ENCODE measurements at places on chromosomes 1 and 21.
A peak's percentile ranks its signal among the peaks of the same experiment; 100 is the strongest.

GRCh38 chr1:41513383-41513735, 28.9 kb upstream of the EDN2 start:
- no peak overlapping the region for H3K27ac ChIP-seq
- no peak for DNase-seq
- H3K4me3 ChIP-seq = no peak overlapping the region

GRCh38 chr1:22646384-22646783, 3.0 kb downstream of the C1QC start:
- H3K27me3 ChIP-seq = no peaks in the 10 kb centered on the region
- no peak for DNase-seq
- H3K4me3 ChIP-seq = no peak overlapping the region
- no peaks in the 10 kb centered on the region for H3K36me3 ChIP-seq

- no peaks in the 10 kb centered on the region for H3K4me1 ChIP-seq
- no peak for DNase-seq
- H3K27ac ChIP-seq = no peak overlapping the region
- no peak overlapping the region for H3K4me3 ChIP-seq
- no peaks in the 10 kb centered on the region for H3K27me3 ChIP-seq
Measured at GRCh38 chr1:97092824-97093223, 371.2 kb downstream of the PTBP2 start.

- H3K27me3 ChIP-seq = no peaks in the 10 kb centered on the region
- no peak overlapping the region for H3K4me3 ChIP-seq
- DNase-seq = no peak
- H3K27ac ChIP-seq = no peak overlapping the region
Measured at GRCh38 chr1:159960721-159961381, 6.8 kb upstream of the SLAMF9 start.

DNA sequence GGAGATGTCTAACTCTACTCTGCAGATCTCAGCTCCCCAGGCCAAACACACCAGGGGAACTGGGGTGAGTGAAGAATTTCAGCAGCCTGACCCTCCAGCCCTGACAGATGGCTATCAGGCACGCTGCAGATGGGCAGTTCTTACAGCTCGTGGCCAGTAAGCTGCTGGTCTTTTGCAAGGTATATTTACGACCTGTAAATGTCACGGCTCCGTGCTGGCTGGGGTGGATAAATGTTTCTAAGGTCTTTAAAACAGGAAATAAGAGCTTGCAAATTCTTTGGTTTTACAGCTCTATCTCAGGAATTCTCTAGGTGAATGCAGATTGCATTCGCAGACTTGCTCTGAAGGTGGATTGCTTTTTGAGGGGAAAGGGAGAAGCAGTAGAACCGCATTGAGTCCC, 10.1 kb downstream of the DOP1B start:
- H3K4me1 ChIP-seq = peaks cover 16% of the 10 kb centered on the region
- H3K4me3 ChIP-seq = no peak overlapping the region
- H3K27me3 ChIP-seq = no peaks in the 10 kb centered on the region
- no peaks in the 10 kb centered on the region for H3K36me3 ChIP-seq
- DNase-seq = no peak

DNA sequence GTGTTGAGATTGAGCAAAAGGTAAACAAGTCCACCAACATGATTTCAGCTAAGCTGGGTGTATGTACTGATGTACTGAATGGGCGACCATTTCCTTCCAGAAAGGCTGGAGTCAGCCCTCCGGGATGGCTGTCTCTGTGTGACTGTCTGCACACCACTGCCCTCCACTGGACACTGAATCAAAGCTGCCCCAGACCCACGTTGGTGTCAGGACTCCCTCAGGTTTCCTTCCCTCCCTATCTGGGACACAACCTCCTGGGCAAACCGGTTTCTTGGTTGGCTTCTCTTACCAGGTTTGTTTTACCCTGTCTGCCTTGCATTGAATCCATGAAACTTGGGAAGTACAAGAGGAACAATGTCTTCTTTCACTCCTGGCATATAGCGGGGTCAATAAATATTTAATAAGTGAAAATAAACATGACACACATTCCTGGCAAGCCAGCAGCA, 5.3 kb upstream of the SRP9 start:
- DNase-seq = peak; percentile 93
- H3K4me3 ChIP-seq = no peak overlapping the region
- peak overlapping the region; percentile 68 for H3K27ac ChIP-seq
- H3K36me3 ChIP-seq = no peaks in the 10 kb centered on the region

- DNase-seq = no peak
- no peaks in the 10 kb centered on the region for H3K4me1 ChIP-seq
- no peaks in the 10 kb centered on the region for H3K27me3 ChIP-seq
- no peaks in the 10 kb centered on the region for H3K36me3 ChIP-seq
- H3K27ac ChIP-seq = no peak overlapping the region
- no peak overlapping the region for H3K4me3 ChIP-seq
Measured at GRCh38 chr1:181326348-181326747, 157.0 kb upstream of the CACNA1E start.

DNA sequence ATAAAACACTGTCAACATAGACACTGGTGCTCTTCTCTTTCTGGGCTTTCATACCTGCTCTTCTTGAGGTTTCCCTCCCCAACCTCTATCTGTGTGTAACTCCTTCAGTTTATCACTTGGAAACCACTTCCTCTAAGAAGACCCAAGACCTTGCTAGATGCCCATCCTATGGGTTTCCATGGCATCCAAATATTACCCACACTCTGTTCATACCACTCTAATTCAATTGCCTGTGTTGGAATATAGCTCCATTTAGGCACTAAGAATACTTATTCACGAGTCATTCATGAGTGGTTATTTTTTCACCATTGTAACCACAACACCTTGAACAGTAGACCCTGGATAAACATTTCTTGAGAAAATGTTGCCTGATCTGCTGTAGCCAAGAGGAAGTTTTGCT, 231.1 kb upstream of the SGIP1 start:
- no peaks in the 10 kb centered on the region for H3K36me3 ChIP-seq
- no peak overlapping the region for H3K4me3 ChIP-seq
- H3K27me3 ChIP-seq = no peaks in the 10 kb centered on the region
- no peak for DNase-seq

DNA sequence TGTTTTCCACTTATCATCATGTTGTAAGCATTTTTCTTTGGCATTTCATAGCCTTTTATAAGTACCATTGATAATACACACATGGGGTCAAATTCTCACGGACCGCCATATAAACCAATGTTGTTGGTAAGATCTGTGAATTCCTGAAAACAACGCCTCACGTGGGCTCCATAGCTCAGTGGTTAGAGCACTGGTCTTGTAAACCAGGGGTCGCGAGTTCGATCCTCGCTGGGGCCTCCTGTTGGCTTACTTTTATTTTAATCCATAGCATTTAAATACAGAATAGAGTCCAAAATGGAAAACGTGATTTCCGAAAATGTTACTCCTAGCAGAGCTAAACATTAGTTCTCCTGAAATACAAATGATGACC, 83.1 kb downstream of the HHIPL2 start:
- peak overlapping the region; percentile 80 for H3K27ac ChIP-seq
- peaks cover 9% of the 10 kb centered on the region for H3K4me1 ChIP-seq
- no peaks in the 10 kb centered on the region for H3K27me3 ChIP-seq

- no peak for DNase-seq
- H3K27me3 ChIP-seq = no peaks in the 10 kb centered on the region
- peaks cover 9% of the 10 kb centered on the region for H3K36me3 ChIP-seq
- no peak overlapping the region for H3K4me3 ChIP-seq
- no peak overlapping the region for H3K27ac ChIP-seq
Measured at GRCh38 chr1:25484096-25484495, 53.4 kb downstream of the MACO1 start.

GRCh38 chr1:37143800-37144199, 109.5 kb upstream of the GRIK3 start:
- H3K4me1 ChIP-seq = no peaks in the 10 kb centered on the region
- H3K36me3 ChIP-seq = no peaks in the 10 kb centered on the region
- DNase-seq = no peak
- no peak overlapping the region for H3K4me3 ChIP-seq
- H3K27ac ChIP-seq = no peak overlapping the region
- no peaks in the 10 kb centered on the region for H3K27me3 ChIP-seq

DNA sequence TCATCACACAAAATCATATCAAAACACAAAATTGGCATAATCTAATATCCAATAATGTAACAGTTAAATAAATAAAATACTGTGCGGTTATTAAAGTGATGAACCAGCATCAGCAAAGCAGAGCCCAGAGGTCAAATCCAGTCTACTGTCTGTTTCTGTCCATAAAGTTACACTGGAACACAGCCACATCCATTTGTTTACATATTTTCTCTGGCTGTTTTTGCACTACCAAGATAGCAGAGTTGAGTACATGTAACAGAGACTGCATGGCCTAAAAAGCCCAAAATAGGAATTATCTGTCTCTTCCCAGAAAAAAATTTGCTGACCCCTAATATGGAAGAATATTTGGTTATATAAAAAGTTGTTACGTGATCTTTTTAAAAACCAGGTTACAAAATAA, 242.2 kb upstream of the DMRTA2 start:
- H3K4me3 ChIP-seq = no peak overlapping the region
- no peak for DNase-seq
- no peaks in the 10 kb centered on the region for H3K27me3 ChIP-seq
- H3K4me1 ChIP-seq = peaks cover 22% of the 10 kb centered on the region
- no peak overlapping the region for H3K27ac ChIP-seq
- H3K36me3 ChIP-seq = no peaks in the 10 kb centered on the region

GRCh38 chr1:179547021-179547535, 28.7 kb downstream of the NPHS2 start:
- H3K4me3 ChIP-seq = no peak overlapping the region
- H3K27ac ChIP-seq = no peak overlapping the region
- DNase-seq = no peak
- H3K27me3 ChIP-seq = no peaks in the 10 kb centered on the region

DNA sequence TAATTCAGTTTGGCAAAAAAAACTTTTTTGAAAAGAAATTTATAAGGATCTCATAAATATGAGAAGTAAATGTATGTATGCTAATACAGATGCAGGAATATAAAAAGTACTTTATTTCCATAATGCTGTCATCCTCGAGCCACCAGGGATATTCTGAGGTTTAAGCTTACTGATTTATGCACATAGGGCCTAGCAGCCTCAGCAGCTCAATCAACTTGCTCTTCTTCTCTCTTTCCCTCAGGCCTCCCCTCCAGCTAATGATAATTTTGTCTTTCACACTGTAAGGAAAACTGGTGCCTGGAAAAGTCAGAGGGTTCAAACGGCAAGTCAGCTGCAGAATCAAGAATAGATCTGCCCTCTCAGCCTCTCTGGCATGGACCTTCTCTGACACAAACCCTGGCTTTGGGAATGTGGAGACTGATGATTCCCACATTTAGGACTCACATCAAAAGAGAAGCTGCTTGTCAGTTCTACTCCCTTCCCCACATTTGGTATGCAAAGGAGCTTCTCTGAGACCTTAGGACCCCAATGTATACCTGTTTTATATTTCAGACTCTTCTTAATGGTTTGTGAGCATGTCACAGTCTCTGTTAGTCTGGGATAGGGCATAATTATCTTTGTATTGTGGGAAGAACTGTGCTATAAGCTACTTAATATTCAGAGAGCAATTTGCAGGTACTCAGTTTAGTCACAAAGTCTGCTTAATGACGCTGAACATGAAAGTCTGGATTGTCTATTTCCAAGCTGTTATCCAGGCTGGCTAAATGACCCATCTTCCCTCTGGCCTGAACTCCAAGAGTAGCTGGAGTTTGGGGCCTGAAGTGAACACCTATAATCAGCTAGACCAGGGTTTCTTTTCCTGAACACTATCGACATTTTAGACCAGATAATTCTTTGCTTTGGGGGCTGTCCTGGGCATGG, 52.1 kb upstream of the DIPK1A start:
- no peaks in the 10 kb centered on the region for H3K36me3 ChIP-seq

DNA sequence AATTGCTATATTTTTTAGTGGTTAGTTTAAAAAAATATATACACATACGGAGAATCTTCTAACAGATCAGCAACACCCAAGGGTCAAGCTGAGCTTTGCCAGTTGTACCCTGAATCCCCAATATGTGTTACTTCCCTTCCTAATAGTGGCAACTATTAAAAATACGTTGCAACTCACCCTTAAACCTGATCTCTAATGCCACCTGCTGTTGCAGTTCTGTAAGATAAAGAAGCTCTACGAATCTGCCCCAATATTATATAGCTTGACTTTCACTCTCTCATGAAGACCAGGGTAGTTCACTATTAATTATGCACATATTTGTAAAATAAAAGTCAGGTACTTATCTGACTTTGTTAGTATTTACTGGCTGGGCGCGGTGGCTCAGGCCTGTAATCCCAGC, 58.4 kb downstream of the ASH1L start:
- no peaks in the 10 kb centered on the region for H3K36me3 ChIP-seq
- no peaks in the 10 kb centered on the region for H3K27me3 ChIP-seq
- H3K27ac ChIP-seq = no peak overlapping the region
- H3K4me1 ChIP-seq = peaks cover 29% of the 10 kb centered on the region

DNA sequence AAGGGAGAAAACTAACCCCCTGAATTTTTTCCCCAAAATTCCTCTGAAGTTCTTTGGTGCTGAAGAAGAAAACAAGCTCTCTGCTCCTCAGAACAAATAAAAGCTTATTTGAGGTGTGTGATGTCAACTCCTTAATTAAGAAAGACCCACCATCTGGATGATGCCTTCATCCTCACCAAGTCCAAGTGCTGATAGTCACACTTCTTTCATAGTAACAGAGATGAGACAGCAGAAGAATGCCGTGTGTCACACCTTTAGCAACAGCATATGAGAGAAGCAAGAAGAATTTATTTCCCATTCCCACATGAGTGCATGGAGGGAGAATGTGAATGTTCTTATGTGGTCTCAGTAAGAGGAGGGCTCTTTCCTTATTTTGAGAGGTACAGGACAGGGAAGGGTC, 91.2 kb downstream of the TGFB2 start:
- no peak overlapping the region for H3K4me3 ChIP-seq
- DNase-seq = no peak

DNA sequence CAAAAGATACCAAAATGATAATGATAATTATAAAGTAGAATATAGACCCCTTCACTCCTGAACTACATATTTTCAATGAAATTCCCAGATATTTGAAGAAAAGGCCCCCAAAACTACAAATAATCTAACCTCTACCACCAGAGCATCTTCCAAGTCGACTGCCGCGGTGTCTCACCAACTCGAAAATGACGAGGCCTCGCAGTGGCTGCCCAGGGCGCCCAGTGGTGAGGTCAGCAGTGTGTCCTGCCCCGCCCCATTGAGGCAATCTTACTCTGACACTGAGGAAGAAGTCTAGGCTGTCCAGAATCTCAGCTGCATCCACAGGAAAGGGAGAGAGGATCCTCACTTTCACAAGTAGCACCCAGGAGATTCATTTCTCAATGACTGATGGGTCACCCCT, 5.2 kb downstream of the DUSP10 start:
- no peak for DNase-seq
- no peaks in the 10 kb centered on the region for H3K36me3 ChIP-seq
- H3K4me3 ChIP-seq = no peak overlapping the region
- peaks cover 19% of the 10 kb centered on the region for H3K4me1 ChIP-seq

- no peaks in the 10 kb centered on the region for H3K27me3 ChIP-seq
- peaks cover 41% of the 10 kb centered on the region for H3K36me3 ChIP-seq
- H3K4me1 ChIP-seq = no peaks in the 10 kb centered on the region
- H3K27ac ChIP-seq = no peak overlapping the region
Measured at GRCh38 chr21:46412521-46413364, 45.9 kb upstream of the DIP2A start.

- no peak overlapping the region for H3K27ac ChIP-seq
- no peaks in the 10 kb centered on the region for H3K27me3 ChIP-seq
- H3K4me3 ChIP-seq = no peak overlapping the region
- no peaks in the 10 kb centered on the region for H3K4me1 ChIP-seq
Measured at GRCh38 chr1:185229981-185230380, 73.0 kb downstream of the SWT1 start.

Measured in upper lobe of left lung (tissue), 6 donors.